Cortex of kidney (tissue), 1 donor: ENCODE measurements at places on chromosomes 7 and 10.

DNA sequence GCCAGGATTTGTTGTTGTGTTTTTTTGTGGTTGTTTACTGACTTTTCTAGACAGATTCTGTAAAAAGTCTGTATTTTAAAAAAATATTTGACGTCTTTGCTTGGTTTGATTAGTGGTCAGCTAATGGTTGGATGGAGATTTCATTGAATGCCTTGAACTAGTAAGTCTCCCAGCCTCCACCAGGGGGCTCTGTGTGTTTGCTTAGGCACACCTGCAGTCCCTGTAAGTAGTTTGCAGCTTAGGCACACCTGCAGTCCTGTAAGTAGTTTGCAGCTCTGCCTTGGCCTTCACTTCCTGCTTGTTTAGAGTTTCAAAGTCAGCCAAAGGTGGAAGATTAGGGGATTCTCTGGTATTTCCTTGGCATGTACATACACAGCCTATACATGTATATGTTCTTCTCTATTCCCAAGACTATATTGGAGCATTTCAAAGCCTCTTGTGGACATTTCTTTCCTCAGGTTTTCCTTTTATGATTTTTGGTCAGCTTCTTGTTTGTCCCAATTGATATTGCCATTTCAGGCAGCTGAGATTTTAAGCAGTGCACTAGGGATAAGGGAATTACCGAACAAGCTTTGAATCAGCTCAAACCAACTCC is 101.6 kb downstream of the CCSER2 start:
- no peak for DNase-seq

DNA sequence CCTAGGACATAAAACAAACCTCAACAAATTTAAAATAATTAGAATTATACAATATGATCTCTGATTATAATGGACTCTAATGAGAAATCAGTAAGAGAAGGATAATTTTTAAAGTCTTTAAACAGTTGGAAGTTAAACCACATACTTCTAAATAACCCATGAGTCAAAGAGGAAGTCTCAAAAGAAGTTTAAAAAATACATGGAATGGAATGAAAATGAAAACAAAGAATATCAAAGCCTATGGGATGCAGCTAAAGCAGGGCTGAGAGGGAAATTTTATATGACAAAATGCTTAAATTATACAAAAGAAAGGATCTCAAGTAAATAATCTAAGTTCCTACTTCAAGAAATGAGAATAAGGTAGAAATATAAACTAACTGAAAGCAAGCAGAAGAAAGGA is 460.5 kb downstream of the RPS24 start:
- DNase-seq, result no peak

GRCh38 chr10:126315494-126316177 is 72.6 kb downstream of the ADAM12 start:
- no peak for DNase-seq

DNA sequence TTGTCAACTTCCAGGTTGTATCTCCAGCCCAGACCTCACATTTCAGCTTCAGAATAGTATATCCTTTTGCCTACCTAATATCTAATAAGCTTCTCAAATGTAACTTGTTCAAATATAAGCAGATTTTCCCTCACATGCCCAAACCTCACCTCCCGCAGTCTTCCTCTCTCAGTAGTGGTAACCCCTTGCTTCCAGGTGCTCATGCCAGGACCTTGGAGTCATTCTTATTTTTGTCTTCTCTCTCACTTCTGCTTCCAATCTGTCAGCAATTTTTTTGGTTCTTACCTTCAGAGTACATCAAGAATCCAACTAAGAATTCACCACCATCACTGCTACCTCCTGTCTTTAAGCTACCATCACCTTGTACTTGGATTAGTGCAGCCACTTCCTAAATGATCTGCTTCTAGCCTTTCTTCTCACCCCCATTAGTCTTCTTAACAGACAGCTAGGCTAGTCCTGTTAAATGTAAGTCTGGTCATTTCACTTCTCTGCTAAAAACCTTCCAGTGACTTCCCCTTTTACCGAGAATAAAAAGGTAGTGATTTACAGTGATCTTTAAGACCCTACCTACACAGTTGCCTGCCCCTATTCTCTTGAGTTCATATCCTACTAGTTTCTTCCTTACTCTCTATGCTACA is 14.0 kb downstream of the ANKIB1 start:
- DNase-seq, result no peak

- no peak for DNase-seq
Measured at GRCh38 chr7:132312531-132313055, 263.7 kb downstream of the PLXNA4 start.

DNA sequence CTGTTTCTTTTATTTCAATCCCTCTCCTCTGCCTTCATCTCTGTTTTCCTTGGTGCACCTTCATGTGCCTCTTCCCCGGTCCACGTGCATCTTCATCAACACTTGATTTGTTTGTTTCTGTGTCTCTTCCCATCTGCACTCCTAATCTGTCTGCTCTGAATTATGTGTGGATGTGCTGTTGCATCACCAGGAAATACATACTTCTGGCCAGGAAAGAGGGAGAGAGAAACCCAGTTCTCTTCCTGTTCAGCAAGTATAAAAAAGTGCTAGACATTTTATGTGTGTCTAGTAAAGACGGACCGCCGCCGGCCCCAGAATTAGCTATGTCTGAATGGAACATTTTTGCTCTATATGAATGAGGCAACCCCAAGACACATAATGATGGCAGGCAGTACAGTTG is 93.8 kb downstream of the CALD1 start:
- no peak for DNase-seq

DNA sequence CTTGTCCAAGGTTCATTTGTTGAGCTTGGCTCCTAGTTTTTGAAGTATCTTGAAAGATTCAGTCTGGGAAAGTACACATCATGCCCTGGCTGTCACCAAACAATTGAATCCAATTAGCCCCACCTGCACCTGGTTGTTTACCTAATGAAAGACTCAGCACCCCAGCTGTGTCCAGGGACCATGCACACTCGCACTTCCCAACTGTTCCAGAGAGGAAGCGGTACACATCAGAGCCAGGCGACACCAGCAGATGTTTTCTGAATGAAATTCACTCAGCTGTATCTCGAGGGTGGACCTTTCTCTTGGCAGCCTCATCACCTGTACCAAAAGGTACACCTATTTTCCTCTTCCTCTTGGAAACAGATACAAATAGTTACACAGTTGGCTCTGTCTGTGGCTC is 216.4 kb upstream of the LRGUK start:
- no peak for DNase-seq

DNA sequence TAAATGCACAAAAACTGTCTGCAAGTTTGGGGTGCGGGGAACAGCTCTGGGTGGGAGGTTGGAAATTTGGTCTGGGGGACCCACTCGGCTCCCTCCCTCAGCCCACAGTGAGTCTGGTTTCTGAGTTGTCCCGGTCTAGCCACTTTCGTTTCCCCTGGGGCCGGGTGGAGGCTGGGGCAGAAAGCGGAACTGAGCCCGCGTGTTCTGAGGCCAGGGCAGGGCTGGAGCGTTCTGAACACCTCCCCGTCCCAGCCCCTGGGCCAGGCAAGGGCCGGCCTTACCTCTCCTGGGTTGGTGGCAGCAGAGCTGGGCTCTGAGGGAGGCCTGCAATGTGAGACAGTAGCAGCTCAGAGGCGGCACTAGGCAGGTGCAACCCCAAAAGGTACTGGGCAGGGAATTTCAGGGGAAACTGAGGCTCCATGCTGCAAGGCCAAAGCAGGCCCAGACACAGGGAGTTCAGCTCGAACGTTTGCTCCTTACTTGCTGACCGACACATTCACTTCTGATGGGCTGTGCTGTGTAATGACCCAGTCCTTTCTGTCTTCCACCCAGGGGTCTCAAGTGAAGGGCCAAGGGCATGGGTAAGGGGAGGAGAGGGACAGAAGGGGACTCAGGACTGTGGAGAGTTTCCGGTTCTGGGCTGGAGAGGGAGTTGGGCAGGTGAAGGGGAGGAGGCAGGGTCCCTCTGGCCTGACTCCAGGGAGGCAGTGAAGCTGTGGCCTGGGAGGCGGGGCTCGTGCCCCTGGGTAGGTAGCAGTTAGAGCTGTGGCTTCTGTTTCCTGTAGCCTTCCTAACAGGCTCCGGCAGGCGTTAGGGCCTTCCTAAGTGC is 3.0 kb downstream of the IRF5 start:
- no peak for DNase-seq

GRCh38 chr7:149625340-149625946 is 127.8 kb upstream of the ZNF746 start:
- no peak for DNase-seq

DNA sequence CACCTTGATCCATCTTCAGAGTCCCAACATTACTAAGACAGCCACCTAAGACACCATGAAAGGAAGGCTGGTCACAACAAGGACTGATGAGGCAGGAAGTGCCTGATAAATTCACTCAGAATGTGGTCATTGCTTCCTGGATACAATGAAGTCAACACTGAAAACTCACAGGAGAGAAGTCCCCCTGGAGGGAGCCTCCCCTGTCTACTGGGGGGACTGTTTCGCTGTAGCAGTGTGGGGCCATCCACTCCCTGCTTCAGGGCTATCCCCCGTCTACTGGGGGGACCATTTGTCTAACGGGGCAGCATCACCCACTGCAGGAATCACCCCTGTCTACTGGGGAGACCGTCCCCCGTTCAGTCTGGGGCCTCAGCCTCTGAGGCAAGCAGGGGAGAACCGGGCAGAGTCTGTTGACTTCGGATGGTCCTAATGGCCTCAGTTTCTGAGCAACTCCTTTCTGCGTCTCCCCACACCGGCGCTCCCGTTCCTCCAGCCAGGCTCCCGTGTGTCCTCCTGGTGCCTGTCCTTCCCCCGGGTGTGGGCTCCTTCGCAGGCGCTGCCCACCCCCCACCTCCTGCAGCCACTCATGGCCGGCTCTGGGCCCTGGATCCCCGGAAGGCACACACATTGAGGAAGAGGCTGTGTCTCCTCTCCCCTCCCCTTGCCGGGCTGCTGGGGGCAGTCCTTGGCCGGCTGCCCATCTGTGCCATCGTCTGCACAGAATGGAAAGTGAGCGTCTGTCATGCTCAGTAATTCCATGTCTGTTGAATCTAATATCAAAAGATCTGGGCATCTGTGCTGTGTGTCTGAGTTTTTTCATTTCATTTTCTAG is 59.9 kb upstream of the DNAJB6 start:
- DNase-seq, result no peak

GRCh38 chr10:111083222-111084095 is 6.6 kb downstream of the ADRA2A start:
- DNase-seq, result no peak

DNA sequence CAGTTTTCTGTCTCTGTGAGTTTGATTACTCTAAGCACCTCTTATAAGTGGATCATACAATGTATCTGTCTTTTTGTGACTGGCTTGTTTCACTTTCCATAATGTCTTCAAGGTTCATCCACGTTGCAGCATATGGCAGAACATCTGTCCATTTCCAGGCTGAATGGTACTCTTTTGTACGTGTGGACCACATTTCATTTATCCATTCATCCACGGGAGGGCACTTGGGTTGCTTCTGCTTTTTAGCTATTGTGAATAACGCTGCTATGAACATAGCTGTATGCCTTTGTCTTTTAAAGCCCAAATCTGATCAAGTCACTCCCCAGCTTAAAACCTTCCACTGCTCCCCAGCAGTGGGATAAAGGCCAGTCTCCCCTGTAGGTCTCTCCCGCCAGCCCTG is 31.5 kb downstream of the EGFR start:
- no peak for DNase-seq

- no peak for DNase-seq
Measured at GRCh38 chr10:16732376-16732775, 84.8 kb downstream of the RSU1 start.

DNA sequence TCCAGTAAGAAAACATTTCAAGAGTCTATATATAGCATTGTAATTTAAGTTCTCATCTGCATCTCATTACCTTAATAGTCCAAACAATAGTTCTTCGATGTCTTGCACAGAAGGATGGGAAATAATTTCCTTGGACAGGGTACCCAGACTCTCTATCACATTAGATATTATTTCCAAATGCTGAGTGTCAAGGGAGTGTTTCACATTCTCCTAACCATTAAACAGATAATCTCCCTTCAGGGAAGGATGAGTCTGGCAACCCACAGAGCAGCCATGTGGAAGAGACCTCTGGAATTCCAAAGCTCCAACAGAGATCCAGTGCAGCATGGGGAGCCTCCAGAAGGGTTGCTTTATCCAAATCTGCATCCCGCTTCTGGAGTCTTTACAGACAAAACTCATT is 89.6 kb downstream of the FZD1 start:
- no peak for DNase-seq

GRCh38 chr10:129871966-129872365 is 92.1 kb downstream of the EBF3 start:
- no peak for DNase-seq

GRCh38 chr7:116809636-116810266 is 52.6 kb upstream of the CAPZA2 start:
- DNase-seq, result no peak

DNA sequence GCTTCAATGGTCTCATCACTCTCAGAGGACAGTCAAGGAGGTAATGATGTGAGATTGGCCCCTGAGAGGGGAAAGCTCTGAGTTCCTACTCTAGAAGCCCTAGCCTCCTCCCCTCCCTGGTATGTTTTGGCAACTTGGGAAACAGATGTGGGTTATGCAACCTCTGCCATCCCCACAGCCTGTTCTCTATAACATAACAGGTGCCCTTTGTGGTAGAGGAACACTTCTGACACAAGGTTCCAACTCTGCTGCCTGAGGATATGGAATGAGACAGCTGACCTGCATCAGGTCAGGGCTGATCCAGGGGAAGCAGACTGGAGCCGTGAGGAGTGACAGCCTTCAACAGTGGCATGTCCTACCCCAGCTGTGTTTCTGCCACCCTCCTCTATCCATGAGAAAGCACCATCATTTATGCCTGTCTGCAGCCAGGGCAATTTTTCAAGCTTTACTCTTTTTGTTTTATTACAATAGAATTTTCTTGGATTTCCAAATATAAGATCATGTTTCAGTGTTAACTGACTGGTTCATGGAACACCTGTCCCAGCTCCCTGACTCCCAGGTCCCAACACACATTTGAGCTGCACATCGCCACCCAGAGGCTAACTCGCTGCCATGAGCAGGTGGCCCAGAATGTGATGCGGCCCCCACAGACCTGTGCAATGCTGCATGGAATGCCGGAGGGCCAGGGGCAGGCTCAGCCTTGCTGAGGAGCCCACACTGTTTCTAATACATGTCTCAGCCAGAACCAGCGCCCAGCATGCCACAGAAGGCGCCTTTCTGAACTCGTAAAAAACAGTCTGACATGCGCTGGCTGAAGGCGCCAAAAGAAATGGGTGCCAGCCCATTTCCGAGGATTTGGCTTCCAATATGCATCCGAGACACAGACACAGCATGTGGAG is 124.8 kb upstream of the CHST15 start:
- no peak for DNase-seq

GRCh38 chr7:135795846-135796570 is 47.4 kb upstream of the FAM180A start:
- DNase-seq, result no peak

DNA sequence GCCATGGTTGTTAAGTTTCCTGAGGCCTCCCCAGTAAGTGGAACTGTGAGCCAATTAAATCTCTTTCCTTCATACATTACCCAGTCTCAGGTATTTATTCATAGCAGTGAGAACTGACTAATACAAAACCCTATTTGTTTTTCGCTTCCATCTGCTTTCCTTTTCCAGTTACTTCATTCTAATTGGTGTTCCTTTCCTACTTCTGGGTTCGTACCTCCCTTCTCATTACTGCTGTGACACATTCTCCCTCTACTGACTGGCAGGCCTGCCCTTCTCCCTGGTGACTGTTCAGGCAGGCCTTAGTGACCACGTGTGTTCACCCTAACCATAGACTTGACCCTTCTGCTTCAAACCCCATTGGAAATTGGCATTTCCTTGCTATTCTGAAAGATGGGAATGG is 37.7 kb downstream of the MTURN start:
- no peak for DNase-seq
